ENCODE measurements at places on chromosomes 13 and 19.

DNA sequence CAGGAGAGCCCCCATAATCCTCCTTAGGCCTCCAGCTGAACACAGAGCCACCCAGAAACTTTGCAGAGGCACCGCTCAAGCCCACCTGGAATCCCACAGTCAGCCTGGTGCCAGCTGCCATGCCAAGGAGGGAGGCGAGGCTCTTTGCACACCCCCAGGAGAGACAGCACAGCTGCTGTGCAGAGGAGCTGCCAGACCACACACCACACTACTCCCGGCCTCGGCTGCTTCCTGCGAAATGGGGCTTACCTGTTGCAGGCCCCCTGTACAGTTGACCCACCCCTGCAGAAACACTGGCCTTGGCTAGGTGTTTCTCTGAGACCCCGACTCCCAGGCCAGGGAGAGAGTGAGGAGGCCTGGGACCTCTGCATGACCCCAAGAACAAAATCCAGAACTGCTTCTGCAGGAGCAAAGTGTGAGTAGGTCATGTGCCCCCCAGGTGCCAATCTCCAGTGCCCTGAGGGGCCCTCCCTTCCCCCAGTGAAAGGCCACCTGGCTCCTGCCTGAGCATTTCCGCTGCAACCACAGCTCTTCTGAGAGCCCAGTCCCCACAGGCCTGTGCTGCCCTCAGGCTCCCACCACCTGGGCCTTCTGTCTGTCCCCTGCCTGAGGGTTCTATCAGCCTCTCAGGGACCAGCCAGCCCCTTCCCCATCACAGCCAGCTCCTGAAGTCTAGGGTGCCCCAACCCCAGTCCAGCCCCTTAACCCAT, 580.4 kb downstream of the UQCRFS1 start:
- H3K4me1 ChIP-seq: no peaks in the 10 kb centered on the region
- no peaks in the 10 kb centered on the region for H3K27me3 ChIP-seq
- DNase-seq: no peak
- H3K4me3 ChIP-seq: no peak overlapping the region
- no peaks in the 10 kb centered on the region for H3K36me3 ChIP-seq

- no peaks in the 10 kb centered on the region for H3K36me3 ChIP-seq
- H3K4me3 ChIP-seq: no peak overlapping the region
These were observed 2033.0 kb upstream of the PCDH20 start for GRCh38 chr13:63448692-63449091.

DNA sequence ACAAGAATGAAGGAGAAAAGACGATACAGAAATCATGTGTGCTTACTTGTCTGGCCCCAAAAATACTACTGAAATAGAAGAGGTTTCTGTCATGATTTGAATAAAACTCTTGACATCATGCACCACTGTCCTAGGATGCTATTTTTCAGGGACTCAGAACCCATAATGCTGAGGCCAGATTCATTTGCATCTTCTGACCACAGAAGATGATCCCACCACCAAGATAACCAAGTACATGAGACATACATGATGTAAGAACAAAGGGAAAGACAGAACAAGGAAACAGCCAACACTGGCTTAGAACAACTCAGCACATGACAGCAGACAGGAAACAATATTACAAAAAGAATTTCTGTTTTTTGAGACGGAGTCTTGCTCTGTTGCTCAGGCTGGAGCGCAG, 2.5 kb downstream of the ZNF552 start:
- H3K36me3 ChIP-seq: peaks cover 12% of the 10 kb centered on the region
- peaks cover 3% of the 10 kb centered on the region for H3K4me1 ChIP-seq
- H3K4me3 ChIP-seq: no peak overlapping the region
- DNase-seq: no peak

DNA sequence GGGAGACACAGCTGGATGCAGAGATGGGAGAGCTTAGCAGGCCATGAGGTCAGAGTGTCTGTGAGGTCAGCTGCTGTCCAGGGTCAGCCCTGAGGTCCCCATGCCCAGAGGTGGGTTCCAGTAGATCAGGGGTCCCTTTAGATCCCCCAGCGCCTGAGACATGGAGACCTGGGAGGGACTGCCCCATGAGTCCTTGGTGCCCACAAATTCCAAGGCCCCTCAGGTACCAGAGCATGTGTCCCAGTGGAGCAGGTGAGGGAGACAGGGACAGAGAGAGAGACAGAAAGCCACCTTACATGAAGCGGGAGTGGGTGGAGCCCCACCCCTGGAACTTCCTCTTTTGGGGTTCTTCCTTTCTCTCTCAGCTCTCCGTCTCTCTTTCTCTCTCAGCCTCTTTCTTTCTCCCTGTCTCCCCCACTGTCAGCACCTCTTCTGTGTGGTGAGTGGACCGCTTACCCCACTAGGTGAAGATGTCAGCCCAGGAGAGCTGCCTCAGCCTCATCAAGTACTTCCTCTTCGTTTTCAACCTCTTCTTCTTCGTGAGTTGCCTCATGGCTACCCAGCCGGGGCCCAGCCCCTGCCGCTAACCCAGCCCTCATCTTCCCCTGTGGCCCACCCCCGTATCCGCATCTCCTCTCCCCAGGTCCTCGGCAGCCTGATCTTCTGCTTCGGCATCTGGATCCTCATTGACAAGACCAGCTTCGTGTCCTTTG, at the start of gene CD37:
Gene CD37, plus strand, starts transcription at position 336 of the 713 bp plus-strand sequence. Its CDS starts 135 bp downstream, at position 471.
- no peak within 1 kb of the TSS for H3K27ac ChIP-seq
- H3K4me3 ChIP-seq: no peak within 1 kb of the TSS
- DNase-seq: no peak
- peaks cover 6% of the 10 kb centered on the region for H3K4me1 ChIP-seq
- no peaks in the 10 kb centered on the region for H3K36me3 ChIP-seq
- H3K27me3 ChIP-seq: no peaks in the 10 kb centered on the region

- H3K4me3 ChIP-seq: no peak overlapping the region
- no peaks in the 10 kb centered on the region for H3K36me3 ChIP-seq
- DNase-seq: no peak
- no peak overlapping the region for H3K27ac ChIP-seq
- H3K4me1 ChIP-seq: no peaks in the 10 kb centered on the region
These were observed 11.0 kb upstream of the CASP14 start for GRCh38 chr19:15038294-15038693.

DNA sequence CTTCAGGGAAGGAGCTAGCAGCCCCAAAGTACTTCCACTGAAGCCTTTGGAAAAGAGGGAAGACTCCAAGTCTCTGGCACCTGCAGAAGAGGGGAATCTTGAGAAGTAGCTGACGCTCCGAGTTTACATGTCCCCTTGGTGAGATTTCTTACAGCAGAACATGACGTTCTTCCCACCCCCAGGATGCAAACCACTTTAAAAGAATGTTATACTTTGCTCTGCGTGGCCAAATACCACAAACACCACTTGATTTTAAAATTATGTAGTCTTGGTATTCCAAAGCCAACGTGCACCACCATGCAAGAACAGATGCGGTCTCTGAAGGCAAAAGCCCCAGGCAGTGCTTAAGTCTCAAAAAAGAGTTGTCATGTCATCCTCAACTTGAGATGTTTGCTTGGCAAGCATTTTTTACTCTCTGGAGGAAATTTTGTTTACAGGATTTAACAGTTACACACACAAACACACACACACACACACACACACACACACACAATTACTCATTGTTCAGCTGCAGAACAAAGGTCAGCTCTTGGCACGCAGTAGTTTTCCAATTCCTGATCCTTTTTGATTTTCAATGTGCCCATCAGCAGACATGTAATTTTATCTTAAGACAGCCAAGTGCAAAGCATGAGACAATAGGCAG, 106.1 kb downstream of the RGCC start:
- H3K27me3 ChIP-seq: no peaks in the 10 kb centered on the region
- peak overlapping the region; percentile 20 for H3K27ac ChIP-seq
- peak; percentile 92 for DNase-seq
- peaks cover 51% of the 10 kb centered on the region for H3K4me1 ChIP-seq
- H3K36me3 ChIP-seq: no peaks in the 10 kb centered on the region

DNA sequence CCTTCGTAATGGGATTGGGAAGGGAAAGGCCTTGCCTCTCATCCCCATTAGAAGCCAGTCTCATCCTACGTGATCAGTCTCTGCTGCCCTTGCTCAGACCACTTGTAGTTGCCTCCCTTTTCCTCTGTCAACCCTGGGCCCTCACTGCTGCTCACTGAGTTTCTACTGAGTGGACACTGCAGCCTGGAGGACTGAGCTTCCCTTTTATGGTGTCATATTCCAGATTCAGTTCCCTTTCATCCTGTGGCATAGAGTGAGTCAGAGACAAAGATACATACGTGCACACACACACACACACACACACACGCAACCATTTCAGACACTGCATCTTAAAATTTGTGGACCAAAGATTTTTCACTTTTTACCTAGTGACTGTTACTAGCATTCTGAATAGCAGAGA, 56.6 kb downstream of the COG3 start:
- H3K36me3 ChIP-seq: peaks cover 39% of the 10 kb centered on the region
- DNase-seq: peak; percentile 53
- no peak overlapping the region for H3K4me3 ChIP-seq

- H3K27ac ChIP-seq: no peak overlapping the region
- H3K36me3 ChIP-seq: no peaks in the 10 kb centered on the region
- no peaks in the 10 kb centered on the region for H3K4me1 ChIP-seq
- no peak overlapping the region for H3K4me3 ChIP-seq
- no peaks in the 10 kb centered on the region for H3K27me3 ChIP-seq
- DNase-seq: no peak
These were observed 36.0 kb downstream of the URI1 start for GRCh38 chr19:29978080-29978479.

DNA sequence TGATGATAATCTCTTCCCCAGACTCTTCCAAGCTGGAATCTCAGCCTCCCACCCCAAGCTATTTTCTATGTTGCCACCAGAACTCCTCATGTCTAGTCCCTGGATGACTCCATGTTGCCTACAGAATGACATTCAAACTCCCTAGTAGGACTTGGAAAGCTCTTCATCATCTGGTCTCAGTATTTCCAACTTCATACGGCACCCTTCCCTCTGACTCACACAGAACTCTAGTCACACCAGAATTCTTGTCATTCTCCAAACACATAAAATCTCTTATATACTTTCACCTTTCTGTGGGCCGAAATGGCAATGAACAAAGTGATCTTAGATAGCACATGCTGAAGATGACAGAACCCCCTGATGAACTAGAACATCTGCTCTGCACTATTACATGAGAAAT, 86.2 kb downstream of the CAB39L start:
- H3K36me3 ChIP-seq: no peaks in the 10 kb centered on the region
- peak overlapping the region; percentile 96 for H3K27ac ChIP-seq
- no peaks in the 10 kb centered on the region for H3K27me3 ChIP-seq
- no peak overlapping the region for H3K4me3 ChIP-seq
- H3K4me1 ChIP-seq: peaks cover 20% of the 10 kb centered on the region

GRCh38 chr19:10141479-10141878, 21.8 kb upstream of the EIF3G start:
- DNase-seq: no peak
- H3K4me1 ChIP-seq: no peaks in the 10 kb centered on the region
- H3K36me3 ChIP-seq: peaks cover 39% of the 10 kb centered on the region
- no peak overlapping the region for H3K27ac ChIP-seq

GRCh38 chr19:13521066-13521465, 14.8 kb upstream of the CACNA1A start:
- no peaks in the 10 kb centered on the region for H3K4me1 ChIP-seq
- H3K27ac ChIP-seq: no peak overlapping the region
- no peaks in the 10 kb centered on the region for H3K27me3 ChIP-seq
- DNase-seq: no peak
- H3K4me3 ChIP-seq: no peak overlapping the region

DNA sequence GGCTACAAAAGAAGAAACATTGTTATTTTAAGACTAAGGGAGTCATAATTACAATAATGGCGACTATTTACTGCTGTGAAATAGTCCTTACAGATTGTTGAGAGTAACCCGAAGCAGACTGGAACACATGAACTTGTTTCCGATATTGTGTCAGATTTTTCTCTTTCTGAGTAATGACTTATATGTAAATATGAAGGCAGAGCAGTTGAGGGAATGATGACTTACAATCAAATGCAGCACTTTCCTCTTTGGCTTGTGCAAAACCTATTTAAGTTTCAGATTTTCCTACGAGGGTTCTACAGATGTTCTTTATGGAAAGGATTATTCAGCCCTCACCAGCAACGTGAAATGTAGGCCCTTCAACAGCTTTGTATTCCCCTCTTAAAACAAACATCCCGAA, 198.6 kb downstream of the RGCC start:
- no peak overlapping the region for H3K27ac ChIP-seq
- no peak for DNase-seq
- H3K4me3 ChIP-seq: no peak overlapping the region
- H3K36me3 ChIP-seq: no peaks in the 10 kb centered on the region
- H3K4me1 ChIP-seq: peaks cover 4% of the 10 kb centered on the region

- peak; percentile 94 for DNase-seq
- peak overlapping the region; percentile 73 for H3K27ac ChIP-seq
- no peak overlapping the region for H3K4me3 ChIP-seq
- H3K36me3 ChIP-seq: no peaks in the 10 kb centered on the region
- H3K27me3 ChIP-seq: no peaks in the 10 kb centered on the region
These were observed 17.4 kb downstream of the NALCN start for GRCh38 chr13:101398920-101399319.

DNA sequence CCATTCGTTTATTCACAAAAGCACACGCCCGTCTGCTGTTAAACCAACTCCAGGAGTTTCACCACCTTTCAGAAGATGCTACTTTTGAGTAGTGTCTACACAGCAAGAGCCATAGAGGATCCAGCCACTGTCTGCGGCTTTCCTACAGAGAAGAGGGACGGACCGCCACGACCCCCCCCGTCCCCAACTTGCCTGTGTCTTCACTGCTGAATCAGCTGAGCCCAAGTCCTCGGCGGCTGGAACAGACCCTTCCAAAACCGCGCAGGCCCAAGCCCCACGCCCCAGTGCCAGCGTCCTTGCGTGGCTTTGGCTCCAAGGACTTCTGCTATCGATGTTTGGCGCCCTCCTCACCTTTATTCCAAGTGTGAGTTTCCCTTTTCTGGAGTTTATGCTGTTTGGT, 65.1 kb downstream of the SPACA7 start:
- no peaks in the 10 kb centered on the region for H3K4me1 ChIP-seq
- no peak overlapping the region for H3K4me3 ChIP-seq
- no peak for DNase-seq
- H3K27ac ChIP-seq: no peak overlapping the region
- H3K27me3 ChIP-seq: no peaks in the 10 kb centered on the region
- H3K36me3 ChIP-seq: no peaks in the 10 kb centered on the region

GRCh38 chr19:19059018-19059836, 4.6 kb upstream of the SLC25A42 start:
- H3K27ac ChIP-seq: no peak overlapping the region
- no peak for DNase-seq
- H3K36me3 ChIP-seq: peaks cover 10% of the 10 kb centered on the region
- no peak overlapping the region for H3K4me3 ChIP-seq
- peaks cover 12% of the 10 kb centered on the region for H3K4me1 ChIP-seq
